Fibroblast of skin of scalp (primary cell): ENCODE measurements at places on chromosomes 12 and 14.

GRCh38 chr12:29270446-29270845 is 110.5 kb downstream of the ERGIC2 start:
- no peak for DNase-seq

- peak; percentile 28 for DNase-seq
Observed at GRCh38 chr12:79927772-79928474, 7.0 kb downstream of the PPP1R12A start.

- DNase-seq, result peak; percentile 71
Observed at GRCh38 chr12:84604551-84604950, 308.0 kb downstream of the SLC6A15 start.

DNA sequence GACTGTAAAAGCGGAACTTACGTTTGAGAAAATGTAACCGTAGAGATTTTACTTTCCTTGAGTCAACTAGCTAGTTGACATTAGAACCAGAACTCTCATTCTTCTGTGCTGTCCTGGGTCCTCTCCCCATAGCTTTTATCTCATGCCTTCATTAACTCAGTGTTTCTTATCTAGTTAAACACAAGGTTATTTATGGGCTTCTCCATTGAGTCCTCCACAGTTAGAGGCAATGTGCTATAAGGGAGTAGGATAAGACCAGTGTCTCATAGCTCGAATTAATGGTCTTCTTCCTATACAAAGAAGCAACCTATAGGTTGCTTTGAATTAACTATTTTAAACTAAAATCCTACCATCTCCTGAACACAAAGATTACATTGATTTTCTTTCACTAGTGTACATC is 129.8 kb downstream of the ACSS3 start:
- no peak for DNase-seq

GRCh38 chr12:54419088-54419887 is at the start of gene ITGA5:
Gene ITGA5 (minus strand): TSS chr12:54419266. CDS start chr12:54419198, 68 bp downstream.
- DNase-seq, result peak; percentile 81

- DNase-seq, result no peak
Observed at GRCh38 chr12:131176926-131177325, 223.2 kb downstream of the ADGRD1 start.

- DNase-seq, result no peak
Observed at GRCh38 chr14:101037021-101037817, 133.7 kb upstream of the RTL1 start.

DNA sequence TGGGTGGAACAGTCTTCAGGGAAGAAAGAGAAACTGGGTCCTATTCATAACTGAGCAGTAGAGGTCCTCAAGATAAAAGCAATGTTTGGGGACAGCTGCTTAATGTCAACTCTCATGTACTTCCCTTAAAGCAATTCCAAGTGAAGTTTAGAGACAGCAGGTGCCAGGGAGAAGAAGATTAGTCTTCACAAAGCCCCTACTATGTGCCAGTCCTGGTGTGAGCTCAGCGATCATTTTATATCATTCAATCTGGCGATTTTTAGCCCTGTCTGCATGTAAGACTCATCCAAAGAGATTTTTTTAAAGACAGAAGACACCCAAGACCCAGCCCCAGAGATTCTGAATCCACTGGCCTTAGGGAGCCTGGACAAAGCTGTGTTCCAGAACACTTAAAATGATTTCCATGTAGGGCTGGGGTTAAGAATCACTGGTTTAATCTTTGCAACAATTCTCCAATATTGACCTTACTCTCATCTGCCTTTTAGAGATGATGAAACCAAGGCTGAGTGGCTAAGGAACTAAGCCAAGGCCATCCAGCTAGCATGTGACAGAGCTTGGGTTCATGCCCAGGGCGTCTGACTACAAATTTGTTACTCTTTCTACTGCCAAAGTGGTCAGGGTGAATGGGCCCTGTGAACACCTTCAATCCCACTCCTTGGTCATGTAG is 404.5 kb upstream of the TBX3 start:
- no peak for DNase-seq

GRCh38 chr12:52439845-52440244 is 5.7 kb upstream of the KRT75 start:
- no peak for DNase-seq

GRCh38 chr12:70646850-70647249 is 9.6 kb upstream of the PTPRB start:
- peak; percentile 72 for DNase-seq

GRCh38 chr12:52798003-52798670 is 2.2 kb upstream of the KRT3 start:
- DNase-seq, result peak; percentile 76

- DNase-seq, result no peak
Observed at GRCh38 chr12:6272300-6273204, 37.9 kb upstream of the PLEKHG6 start.

GRCh38 chr14:90660865-90661570 is 155.2 kb downstream of the TTC7B start:
- no peak for DNase-seq

DNA sequence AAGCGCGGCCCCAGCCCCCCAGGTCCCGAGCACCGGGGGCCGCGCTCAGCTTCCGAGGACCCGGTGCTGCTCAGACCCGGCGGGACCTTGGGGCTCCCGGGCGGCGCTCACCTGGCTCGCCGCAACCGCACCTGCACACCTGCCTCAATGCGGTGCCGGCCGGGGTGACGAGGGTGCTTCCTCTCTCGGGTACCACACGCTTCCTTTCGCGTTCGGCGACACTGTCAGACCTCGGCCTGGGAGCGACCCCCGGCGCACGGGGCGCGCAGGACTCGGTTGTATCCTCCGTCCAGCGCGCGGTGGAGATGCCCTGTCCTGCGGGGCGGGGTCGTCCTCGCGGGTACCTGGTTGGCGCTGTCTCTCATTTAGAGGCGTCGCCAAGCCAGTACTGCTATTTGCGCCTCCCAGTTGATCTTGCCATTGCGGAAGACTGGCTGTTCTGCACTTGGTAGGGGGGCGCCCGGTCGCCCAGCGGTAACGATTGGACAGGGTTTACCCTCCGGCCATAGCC is 718 bp downstream of the PACS2 start:
- DNase-seq, result no peak

DNA sequence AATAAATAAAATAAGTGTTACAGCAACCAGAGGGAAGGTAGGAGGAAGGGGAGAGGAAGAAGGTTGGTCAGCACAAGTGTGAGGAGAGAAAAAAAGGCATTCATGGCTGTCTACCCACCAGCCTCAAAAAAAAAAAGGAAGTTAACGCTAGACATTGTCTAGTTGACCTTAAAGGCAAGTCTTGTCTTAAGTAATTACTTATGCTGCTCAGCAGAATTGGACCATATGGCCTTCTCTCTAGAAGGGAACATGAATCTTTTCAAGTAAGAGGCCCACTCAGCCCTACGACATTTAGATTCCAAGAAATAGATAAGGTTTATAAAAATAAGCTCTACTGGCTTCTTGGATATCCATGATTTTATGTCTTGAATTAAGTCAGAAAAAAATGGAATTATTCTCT is 172.7 kb downstream of the ETNK1 start:
- DNase-seq, result no peak

DNA sequence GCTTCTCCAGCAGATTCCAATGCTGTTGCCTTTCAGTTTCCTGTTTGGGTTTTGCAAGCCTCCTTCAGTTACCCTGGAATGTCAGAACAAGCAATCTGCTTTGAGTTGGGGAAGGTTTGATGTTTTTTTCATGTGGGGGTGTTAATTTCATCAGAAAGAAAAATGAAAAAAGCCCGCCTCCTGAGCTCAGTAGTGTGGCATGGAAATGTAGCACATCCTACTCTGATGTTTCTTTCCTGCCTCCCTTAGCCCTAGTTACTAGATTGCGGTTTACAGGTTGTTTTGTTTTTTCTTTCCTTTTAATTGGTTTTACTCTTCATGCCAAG is 22.6 kb downstream of the IFNG-AS1 start:
- DNase-seq, result peak; percentile 72

GRCh38 chr14:36518586-36519430 is 1.2 kb downstream of the NKX2-1 start:
- DNase-seq, result no peak

GRCh38 chr12:318759-319515 is 56.3 kb upstream of the SLC6A13 start:
- DNase-seq, result peak; percentile 2

GRCh38 chr12:131830335-131830913 is 2.2 kb downstream of the MMP17 start:
- DNase-seq, result peak; percentile 88
